Putamen (tissue), 1 donor: ENCODE measurements at places on chromosomes 3 and 15.

DNA sequence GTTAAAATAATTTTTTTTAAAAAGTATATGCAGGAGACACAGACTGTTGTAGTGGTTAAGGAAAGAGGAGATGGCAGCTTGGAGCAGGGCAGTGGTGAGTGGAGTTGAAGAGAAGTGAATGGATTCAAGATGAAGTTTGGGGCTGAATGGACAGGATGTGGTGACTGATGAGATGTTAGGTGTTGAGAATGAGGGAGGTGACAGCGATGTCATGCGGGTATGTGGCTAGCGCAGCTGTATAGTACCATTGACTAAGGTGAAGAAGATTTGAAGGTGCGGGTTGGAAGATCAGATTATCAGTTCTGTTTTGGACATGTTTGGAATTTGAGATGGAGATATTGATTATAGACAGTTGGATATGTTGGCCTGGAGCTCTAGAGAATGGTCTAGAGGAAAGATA is 20.1 kb downstream of the FBXO22 start:
- no peak for DNase-seq

DNA sequence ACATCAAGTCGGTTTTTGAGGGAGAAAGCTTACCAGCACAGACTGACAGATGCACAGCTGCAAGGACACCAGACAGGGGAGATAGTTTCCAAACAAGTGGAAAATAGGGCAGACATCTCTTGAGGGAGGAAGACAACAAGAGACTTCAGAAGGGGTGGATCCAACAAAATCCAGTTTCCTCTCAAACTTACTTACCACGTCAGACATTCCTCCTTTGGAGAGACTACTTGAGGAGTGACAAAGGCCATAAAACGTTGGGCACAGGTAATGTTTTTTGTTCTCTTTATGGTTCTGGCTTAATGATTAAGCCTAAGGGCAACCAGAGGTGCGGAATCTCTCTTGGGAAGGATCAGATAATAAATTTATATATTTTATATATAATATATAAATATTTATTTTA is 76.1 kb downstream of the CD200 start:
- no peak for DNase-seq

DNA sequence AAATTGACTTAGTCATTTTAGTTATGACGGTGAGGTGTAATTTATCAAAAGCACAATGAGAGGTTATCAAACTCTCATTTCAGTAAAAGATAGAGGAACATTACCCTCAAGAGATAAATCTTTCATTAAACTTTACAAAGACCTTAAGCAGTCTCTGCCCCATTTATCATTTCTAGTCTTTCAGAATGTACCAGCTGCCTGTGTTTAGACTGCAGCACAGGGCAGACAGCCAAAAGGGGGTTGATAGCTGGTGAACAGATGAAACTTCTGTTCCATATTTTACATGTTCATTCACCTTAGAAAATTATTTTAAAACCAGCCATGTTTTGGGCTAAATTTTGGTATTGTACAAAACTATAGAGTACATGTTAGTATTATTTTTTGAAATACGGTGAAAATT is 514.6 kb upstream of the CNTN3 start:
- no peak for DNase-seq

DNA sequence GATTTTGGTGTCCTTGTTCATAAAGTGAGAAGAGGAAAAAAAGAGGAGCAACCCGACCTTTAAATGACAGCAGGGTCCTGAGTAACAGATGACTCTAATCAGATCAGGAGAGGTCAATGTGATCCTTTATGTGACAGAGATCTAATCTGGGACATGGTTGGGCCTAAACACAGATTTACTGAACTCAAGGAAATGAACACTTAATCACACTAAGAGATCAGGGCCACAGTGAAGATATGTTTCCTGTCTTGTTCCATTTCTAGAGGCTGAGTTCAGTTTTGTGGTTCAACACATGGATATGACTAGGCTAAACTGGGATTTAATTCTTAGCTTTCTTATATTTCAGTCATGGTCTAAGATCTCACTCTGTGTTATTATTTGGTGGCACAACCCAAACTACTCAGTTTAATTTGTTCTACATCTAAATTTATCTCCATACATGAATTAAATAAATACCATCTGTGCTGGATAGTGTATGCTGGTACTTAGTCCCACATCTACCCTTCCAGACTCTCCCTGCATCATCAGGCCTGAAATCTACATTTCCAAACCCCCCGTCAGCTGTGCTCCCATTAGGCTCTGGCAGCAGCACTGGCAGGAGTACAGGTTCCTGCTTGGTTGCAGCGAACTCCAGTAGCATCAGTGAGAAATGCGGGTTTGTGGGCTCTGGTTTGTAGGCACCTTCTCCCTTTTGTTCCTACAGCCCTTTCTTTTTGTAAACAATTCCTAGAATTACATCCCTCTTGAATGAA is 22.6 kb downstream of the SFMBT1 start:
- no peak for DNase-seq

DNA sequence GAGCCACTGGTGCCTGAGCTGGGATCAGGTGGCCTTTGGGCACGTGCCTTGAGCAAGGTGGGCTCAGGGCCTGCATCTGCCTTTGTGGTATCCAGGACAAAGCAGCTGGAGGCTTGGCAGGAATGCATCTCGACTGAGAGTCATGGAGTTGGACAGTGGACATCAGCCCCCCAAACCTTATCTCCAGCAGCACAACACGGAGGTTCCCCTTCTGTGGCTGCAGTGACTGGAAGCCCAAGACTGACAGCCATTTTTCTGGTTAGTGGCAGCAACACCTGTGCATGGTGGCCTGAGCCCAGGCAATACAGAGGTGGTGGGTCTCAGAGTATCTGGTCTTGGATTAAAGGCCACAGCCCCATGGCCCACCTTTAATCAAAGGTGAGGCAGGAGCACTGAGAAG is 27.8 kb upstream of the TSEN2 start:
- no peak for DNase-seq

- no peak for DNase-seq
Measured at GRCh38 chr15:72006382-72006781, 111.6 kb downstream of the MYO9A start.

DNA sequence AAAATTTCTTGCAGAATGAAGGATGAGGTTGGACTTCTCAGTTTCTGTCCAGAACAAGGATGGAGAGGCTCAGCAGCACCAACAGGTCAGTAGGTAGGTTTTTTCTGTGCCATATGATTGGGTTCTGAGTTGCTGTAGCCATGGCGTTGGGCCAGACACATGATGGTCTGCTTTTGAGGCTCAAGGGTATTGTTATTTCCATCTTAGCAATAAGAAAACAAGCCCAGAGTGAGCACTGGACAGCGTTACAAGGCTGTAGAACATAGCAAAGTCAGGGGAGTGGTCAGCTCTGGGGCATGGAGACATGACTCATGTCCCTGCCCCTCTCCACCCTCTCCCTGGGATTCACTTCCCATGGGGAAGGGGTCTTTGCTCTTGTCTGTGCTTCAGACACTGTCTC is 137.6 kb upstream of the TOPAZ1 start:
- DNase-seq: no peak

DNA sequence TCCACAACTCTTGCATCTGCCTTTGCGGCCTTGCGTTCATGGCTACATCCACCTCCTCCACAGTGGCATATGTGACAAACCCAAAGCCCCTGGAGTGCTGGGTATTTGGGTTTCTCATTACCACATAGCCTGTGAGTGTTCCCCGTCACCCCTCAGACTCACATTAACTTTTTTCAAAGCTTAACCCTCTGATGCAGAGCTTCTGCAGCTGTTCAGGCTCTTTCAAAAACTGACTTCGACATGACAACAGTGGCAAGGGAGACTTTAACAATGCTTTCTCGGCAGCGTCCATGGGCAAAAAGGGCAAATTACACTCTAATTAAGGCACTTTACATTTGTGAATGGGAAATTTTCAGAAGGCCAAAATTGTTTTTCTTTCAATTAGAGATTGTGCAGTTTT is 343.2 kb downstream of the UNC13C start:
- no peak for DNase-seq

GRCh38 chr3:157061265-157061664 is 98.7 kb downstream of the CCNL1 start:
- no peak for DNase-seq

- DNase-seq: no peak
Measured at GRCh38 chr3:169305460-169305859, 358.1 kb downstream of the MECOM start.

- no peak for DNase-seq
Measured at GRCh38 chr15:51558411-51558810, 64.2 kb downstream of the DMXL2 start.

DNA sequence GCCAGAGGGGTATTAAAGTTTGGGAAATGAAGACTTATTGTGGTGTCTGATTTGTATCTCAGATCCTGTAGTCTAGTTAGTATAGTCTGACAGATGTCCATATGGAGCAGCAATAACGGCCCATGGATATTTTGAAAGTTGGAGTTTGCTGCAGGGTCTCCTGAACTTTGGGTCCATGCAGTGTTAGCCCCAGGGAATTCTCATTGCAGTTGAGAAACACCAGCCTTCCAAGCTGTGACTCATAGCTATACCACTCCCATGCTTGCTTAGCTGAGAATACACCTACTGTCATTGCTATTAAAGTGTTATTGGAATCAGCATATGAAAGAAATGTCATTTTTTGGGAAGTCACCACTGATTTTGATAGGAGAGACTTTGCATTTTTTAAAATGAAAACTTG is 29.2 kb downstream of the TMOD2 start:
- no peak for DNase-seq

- DNase-seq: no peak
Measured at GRCh38 chr3:117281371-117281770, 571.8 kb downstream of the TUSC7 start.

- DNase-seq: no peak
Measured at GRCh38 chr3:98699132-98699531, 64.0 kb upstream of the ST3GAL6 start.

DNA sequence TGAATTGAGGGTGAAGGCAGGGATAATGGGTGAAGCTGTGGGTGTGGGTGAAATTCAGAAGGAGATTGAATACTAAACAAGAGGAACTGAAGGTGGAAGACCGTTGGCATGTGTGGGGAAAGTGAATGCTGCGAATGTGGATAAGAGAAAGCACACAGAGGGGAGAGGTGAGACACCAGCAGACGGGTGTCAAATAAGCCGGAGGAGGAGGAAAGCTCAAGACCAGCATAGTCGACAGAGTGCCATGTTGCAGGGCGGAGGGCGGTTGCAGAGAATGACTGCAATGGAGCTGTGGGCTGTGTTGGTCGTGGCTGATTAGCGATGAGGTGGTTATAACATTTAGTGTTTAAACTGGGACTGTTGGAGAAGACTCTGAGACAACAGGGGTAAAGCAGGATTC is 16.4 kb upstream of the HCN4 start:
- no peak for DNase-seq

- DNase-seq: no peak
Measured at GRCh38 chr3:128289534-128289933, 136.3 kb downstream of the EEFSEC start.

DNA sequence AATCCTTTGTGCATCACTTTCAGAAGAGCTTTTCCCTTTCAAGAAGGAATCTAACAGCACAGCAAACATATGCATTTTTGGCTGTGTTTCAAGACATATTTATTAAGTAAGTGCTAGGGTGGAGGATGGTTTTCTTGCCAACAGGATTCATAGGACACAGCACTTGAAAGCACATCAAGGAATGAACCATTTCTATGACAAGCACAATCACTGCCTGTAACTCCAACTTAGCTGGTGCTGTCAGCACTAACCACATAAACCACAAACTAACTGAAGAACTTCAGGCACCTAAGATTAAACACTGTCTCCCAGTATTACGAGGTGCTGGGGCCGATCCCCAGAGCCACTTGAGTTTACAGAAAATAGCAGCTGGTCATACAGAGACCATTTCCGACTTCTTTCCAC is 35.4 kb upstream of the SPRED1 start:
- no peak for DNase-seq

GRCh38 chr15:43911235-43911781 is 84.5 kb downstream of the WDR76 start:
- peak; percentile 77 for DNase-seq

- DNase-seq: no peak
Measured at GRCh38 chr3:160720123-160720746, 35.8 kb upstream of the PPM1L start.

DNA sequence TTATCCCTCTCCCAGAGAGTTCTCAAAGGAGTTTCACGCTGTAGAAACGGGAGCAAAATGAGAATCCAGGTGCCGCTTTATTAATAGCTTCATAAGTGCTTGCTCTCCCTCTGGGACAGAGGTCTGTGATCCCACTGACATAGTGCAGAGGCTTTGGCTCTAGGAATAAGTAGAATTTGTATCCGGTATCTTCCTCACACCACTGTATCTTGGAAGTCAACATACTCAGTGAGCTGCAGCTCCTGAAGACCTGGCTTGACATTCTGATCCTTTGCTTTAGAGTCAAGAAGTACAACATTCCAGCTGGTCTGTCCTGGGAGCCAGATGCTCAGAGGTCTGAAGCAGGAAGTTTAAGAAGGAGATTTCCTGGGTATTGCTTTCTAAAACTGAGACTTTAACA is 323.0 kb downstream of the LPP start:
- no peak for DNase-seq

- DNase-seq: peak; percentile 45
Measured at GRCh38 chr15:38547255-38547997, 17.2 kb downstream of the RASGRP1 start.

DNA sequence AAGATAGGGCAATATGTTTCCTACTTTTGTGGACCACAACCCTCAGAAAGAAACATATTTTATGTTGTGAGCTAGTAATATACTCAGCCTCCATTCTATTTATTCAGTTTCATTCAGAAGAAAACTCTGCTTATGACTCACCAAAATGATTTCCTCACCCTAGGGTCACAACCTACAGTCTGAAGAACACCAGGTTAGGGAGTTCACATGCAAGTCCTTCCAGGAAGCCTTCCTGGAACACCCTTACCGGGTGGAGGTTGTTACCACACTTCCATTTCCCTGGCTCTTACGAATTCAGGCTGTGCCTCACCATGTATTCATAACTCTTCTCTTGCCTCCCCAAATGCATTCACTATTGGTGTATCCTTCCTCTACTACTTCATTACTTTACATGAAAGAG is 228.0 kb upstream of the ADAMTS9 start:
- DNase-seq: no peak

- DNase-seq: no peak
Measured at GRCh38 chr3:124234852-124235252, 242.9 kb upstream of the ROPN1 start.

DNA sequence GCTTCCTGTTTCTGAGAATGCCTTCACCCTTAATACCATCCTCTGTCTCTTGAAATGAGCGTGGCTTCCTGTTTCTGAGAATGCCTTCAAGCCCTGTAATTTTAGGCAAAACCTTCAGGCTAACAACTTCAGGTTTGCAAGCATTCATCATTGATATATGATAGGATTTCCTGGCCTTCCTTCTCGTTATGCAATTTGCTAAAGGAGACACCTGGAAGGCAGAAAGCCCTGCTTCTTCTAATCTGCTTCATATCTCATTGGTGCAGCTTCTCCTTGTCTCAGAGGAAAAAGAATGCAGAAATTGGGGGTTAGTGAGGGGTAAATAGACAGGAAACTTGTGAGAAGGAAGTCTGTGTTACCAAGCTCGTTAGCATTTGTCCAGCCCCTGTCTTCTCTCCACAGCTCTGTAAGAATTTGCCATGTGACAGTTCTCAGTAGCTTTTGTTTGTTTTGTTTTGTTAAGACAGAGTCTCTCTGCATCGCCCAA is 7.3 kb downstream of the ARL6IP5 start:
- DNase-seq: peak; percentile 76

GRCh38 chr15:94174399-94174802 is 57.0 kb upstream of the MCTP2 start:
- no peak for DNase-seq
